ENCODE measurements at places on chromosomes 13 and 19.

- no peak for DNase-seq
These were observed 160.2 kb downstream of the SLC7A1 start for GRCh38 chr13:29435125-29435911.

DNA sequence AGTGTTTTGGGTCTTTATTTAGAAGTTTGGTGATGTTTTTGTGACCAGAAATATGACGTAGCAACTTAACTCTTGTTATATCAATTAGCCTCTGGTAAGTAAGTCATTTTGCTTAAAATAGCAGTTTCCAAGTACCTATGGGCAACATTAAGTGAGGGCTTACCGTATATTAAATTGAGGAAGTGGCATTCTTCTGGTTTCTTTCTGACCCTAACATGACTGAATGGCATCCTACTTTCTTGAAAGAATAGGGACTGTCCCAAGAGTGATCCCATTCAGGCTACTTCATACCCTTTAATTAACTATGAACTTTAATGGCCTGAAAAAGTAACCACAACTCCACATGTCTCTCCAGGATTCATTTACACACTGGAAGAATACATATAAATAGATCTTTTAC lies 106.6 kb downstream of the MZT1 start:
- DNase-seq: no peak

GRCh38 chr13:28449826-28450773 lies 44.8 kb downstream of the FLT1 start:
- no peak for DNase-seq

- DNase-seq: no peak
These were observed 439.8 kb downstream of the ITGBL1 start for GRCh38 chr13:101892296-101892695.

DNA sequence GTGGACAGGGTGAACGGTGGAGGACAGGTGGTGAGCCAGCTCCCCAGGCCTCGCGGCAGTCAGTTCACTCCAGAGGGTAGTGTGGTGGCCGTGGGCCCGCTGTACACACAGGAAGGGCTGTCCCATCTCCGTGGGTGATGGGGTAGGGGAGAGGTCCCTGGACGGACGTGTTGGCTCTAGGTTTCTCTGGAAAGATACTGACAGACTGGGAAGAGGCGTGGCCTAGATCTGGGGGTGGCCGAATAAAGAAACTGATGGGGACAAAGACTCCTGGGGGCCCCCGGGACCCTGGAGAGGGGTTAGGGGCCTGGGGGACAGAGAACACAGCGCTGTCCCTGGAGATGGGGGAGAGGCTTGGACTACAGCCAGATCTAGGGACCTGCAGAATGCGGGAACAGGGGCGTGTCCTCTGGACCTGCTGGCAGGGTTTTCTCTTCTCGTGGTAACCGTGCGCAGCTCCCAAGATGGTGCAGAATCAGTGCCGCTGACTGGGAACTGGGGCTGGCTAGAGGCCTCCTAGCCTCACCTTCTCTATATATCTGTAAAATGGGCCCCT lies 4.0 kb upstream of the PRAM1 start:
- DNase-seq: no peak

GRCh38 chr19:45162608-45163143 lies 1.9 kb upstream of the NKPD1 start:
- DNase-seq: no peak

Measured in brain pericyte (primary cell).